ENCODE measurements at places on chromosomes 5 and 9. TPM values are rescaled to one million over a fixed set of nuclear protein-coding genes. Genes with fewer than 3 reads are reported as not detected.

- DNase-seq, result no peak
Measured at GRCh38 chr9:107700847-107701246, 211.3 kb upstream of the KLF4 start.

DNA sequence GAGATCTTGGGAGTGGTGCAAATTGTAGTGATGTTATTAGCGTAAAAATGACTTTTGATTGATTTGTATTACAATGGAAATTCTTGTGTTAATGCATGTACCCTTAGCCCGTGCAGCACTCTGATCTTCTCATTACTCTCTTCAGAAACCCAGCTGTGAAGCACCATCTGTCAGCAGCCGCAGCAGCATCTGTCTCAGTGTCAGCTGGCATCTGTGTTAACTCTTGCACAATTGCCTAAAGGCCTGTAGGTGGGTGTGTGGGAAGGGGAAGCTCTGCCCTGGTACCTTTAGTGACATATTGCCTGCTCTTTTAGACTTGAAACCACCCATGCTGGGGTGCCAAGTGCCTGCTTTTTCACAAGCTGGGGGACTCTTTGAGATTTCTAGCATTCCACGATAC is 101.3 kb downstream of the FBXL7 start:
- no peak for DNase-seq

DNA sequence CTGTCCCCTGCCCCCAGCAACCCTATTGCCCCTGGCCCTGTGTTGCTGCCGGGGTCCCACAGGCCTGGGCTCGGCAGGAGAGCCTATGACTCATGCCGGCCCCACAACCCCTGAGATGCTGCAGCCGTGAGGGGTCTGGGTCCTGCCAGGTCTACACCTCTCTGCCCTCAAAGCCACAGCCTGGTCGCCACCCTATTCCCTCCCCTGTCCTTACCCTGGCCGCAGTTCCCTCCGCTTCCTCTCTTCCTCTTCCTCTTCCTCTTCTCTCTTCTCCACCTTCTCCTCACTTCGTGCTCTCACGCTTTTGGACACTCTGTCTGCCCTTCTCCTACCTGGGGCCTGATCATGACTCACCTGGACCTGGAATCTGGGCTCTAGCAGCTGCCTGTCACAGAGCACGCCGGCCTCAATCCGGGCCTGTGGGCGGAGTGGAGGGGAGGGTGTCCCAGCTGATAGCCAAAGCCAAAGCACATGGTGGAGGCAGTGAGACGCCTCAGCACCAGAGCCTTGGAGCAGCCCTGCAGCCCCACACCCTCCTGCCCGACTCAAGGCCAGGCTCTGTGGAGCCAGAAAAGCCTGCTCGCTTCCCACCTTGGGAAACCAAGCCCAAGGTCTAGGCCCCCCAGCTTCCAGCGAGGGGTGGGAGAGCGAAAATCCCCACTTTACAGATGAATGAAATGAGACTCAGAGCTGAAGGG is 26.8 kb upstream of the CSF1R start:
- no peak for DNase-seq

GRCh38 chr9:127555840-127556820 is 55.9 kb upstream of the STXBP1 start:
- no peak for DNase-seq

DNA sequence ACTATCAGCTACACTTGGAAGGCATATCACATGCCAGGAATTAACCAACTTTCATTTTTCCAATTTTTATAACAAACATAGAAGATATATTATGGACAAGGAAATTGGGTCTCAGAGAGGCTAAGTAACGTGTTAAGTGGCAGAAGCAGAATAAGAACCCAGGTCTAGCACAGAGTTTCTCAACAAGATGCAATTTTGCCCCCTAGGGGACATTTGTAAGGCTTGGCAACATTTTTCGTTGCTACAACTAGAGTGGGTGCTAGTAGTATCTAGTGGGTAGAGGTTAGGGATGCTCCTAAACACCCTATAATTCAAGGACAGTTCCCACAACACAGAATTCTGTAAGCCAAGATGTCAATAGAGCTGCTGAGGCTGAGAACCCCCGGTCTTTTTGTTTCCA is 180.6 kb downstream of the SNCAIP start:
- no peak for DNase-seq

Gene MTX3
- 8.9 TPM for polyA plus RNA-seq
